ENCODE measurements at places on chromosomes 12 and 14. TPM values are rescaled to one million over a fixed set of nuclear protein-coding genes. Genes with fewer than 3 reads are reported as not detected.

DNA sequence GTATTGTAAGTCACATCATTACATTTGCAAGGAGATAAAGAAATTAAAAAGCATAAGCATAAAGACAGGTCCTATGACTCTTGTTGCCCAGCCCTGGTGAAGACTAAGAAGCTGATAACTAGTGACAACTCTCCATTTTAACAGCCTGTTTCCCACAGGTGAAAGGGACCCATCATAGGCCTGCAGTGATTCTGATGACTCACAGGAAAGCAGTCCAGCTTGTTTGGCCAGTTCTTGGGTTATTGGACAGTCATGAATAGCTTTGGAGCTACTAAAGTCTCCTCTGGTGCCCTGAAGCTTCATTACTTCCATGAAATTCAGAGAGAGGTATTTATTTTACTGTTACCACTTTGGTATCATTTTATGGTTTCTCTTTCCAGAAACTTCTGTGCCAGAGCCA is 55.5 kb upstream of the DYRK2 start:
- peak; percentile 83 for DNase-seq

GRCh38 chr12:52949413-52950331 is 754 bp downstream of the KRT18 start:
- peak; percentile 96 for DNase-seq

- DNase-seq, result no peak
Measured at GRCh38 chr14:35398071-35398584, 6.4 kb downstream of the NFKBIA start.

GRCh38 chr12:90010089-90010488 is 301.5 kb upstream of the ATP2B1 start:
- DNase-seq, result no peak

DNA sequence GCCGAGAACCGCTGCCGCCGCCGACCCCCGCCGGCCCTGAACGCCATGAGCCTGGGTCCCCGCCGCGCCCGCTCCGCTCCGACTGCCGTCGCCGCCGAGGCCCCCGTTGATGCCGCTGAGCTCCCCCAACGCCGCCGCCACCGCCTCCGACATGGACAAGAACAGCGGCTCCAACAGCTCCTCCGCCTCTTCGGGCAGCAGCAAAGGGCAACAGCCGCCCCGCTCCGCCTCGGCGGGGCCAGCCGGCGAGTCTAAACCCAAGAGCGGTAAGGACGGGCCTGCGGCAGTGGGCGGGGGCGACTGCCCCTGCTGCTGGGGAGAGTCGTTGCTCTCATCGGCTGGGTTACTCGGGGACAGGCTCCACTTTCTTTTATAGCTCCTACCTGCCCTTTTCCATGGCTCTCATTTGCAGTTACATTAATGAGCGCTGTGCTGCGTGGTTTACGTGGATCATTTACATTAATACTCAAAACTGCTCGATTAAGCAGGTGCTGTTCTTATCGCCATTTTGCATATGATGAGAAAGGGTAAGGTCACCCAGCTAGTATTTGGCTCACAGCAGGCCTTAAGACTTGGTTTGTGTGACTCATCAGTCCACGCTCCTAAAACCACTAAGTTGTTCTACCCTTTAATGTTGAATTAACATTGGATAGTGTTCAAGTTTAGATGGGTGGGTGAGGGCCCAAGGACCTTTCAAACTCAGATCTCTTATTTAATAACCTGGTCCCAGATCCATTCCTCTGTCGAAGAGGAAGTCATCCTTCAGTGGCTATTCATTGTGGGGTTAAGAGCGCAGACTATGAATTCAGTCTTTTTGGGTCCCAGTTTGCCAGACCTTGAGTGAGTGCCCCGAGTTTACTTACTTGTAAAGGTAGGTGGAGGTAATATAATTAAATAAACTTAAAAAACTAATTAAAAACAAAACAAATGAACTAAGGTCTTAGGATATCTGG is 823 bp downstream of the RNF10 start:
- DNase-seq, result peak; percentile 90

The LRP1-AS gene
- not detected for total RNA-seq

The NCAPD2 gene
- total RNA-seq, result 138 TPM
